ENCODE measurements at places on chromosomes 16 and 17.

DNA sequence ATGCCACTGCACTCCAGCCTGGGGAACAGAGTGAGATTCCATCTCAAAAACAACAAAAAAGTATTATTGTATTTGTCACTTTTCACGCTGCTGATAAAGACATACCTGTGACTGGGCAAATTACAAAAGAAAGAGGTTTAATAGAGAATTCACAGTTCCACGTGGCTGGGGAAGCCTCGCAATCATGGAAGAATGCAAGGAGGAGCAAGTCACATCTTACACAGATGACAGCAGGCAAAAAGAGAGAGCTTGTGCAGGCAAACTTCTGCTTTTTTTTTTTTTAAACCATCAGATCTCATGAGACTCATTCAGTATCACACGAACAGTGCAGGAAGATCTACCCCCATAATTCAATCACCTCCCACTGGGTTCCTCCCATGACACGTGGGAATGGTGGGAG lies 41.5 kb upstream of the ETV4 start:
- DNase-seq = no peak

DNA sequence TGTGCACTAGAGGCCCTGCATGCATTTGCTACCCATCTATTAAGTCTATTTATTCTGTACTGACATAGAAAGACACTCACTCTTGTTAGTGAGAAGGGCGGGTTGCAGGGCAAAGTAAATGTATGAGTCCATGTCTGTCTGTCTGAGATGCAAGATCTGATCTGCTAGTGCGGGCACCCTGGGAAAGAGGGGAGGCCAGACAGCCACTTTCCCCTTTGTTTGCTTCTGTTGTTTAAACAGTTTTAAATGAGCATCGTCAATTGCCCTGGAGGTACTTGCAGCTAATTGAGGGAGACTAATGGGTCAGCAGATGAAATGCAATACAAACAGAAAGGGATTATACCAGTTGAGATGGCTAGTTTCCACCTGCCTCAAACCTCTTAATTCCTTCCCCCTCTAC lies 24.9 kb downstream of the SCNN1G start:
- no peak for DNase-seq

DNA sequence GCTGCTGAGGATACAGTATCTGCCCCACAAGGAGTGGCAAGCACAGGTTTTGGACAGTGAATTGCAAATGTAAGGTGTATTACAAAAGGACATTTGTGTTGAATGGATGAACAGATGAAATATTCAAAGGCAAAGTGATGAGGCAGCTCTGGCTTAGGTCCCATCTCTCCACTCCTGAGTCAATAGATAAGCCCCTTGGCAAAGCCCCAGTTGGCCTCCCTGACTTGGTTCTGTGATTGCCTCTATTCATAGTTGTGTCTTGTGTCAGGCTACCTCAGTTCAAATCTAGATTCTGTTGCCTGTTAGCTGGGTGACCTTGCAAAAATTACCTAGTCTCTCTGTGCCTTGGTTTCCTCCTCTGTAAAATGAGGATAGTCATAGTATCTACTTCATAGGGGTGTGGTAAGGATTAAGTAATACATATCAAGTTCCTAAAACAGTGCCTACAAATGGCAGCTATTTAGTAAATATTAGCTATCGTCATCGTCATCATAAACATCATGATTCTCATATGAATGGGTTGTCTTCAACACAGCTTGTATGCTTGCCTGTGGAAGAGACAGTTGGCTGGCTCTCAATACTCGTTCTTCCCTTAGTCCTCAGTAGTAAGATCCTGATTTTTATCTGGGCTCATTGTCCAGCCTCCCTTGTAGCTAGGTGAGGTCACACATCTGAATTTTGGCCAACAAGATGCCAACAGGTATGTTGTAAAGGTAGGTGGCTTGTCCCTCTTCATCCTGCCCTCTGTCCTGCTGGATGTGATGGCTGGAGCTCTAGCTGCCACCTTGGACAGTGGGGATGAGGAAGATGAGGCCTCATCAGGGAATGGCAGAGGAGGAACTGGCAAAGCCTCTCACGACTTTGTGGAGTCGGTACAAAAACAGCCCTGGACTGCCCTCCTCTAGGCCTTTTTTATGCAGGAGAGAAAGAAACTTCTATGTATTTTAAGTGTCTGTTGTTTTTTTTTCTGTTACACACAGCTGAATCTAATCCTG lies 2.1 kb upstream of the MFAP4 start:
- DNase-seq = no peak

DNA sequence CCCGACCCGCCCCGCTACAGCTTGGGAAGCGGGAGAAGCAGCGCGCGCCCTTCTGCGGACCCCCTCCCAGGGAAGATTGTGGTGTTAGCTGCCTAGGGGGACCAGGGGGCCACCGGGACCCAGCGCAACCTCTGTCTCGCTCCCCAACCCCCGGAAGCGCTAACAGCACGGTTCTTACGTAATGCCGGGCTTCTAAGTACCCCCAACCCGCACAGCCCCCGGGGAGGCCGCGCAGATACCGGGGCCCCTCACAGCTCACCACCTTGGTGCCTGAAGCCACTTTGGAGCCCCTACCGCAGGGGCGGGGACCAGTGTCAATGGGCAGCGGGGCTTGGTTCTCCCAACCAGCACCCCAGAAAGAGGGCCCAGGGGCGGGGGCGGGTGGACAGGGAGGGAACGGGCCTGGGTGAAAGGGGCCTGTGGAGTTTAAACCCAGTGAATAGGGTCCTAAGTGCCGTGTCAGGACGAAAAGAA lies 348 bp downstream of the MPP2 start:
- DNase-seq = no peak

DNA sequence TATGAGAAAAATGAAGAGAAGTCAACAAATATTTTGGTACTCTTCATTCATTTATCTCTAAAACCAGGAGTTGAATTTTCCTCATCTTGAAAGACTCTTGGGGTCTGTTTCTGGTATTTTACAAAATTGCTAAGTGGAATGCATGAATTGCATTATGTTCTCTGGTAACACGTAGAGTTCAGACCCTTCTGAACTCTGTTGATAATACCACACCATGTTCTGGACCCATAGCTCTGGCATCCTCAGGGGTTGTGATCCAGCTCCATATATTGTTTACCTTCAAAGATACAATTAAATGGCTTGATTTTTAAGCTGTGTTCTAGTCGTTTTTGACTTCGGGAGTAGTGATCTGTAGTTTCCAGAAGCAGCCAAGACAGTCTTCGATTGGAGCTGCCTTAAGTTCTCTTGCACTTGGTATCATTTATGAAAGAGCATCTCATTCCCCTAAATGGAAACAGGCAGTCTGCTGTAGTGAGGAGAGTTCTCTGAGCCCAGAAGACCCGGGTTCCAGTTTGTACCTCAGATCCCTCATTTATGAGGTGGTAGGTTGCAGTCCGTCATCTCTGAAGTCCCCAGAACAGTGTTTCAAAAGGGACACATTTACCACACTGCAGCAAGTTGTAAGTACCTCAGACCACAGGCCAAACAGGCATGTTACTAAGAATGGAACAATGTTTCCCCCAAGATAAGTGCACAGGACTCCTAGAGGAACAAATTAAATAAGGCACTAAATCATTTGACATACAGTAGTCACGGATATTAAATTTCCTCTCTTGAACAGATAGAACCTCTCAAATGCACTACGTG lies 9.6 kb downstream of the PSMD7 start:
- no peak for DNase-seq

GRCh38 chr17:44931376-44931775 lies 16.1 kb upstream of the GFAP start:
- DNase-seq = no peak

DNA sequence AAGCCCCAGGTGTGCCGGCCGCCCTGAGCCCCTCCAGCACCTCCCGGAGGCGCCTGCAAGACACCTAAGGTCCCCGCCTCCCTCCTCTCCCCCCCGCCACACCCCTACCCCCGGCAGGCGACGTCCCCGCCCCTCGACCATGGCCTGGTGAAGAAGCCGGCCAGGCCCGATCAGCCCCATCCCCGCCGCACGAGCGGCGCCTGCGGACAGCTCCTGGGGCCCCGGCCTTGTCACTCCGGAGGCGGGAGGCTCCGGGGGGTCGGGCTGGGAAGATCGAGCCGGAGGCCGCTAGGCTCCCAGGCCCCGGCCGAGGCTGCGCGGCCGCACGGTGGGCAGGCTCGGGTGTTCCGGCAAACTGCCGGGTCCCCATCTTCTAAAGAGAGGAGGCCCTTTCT lies 405 bp upstream of the ACE start:
- DNase-seq = no peak

- DNase-seq = no peak
These were observed 38.3 kb upstream of the HAPSTR1 start for GRCh38 chr16:9053006-9053601.

GRCh38 chr16:67017810-67018488 lies 11.0 kb upstream of the CBFB start:
- peak; percentile 81 for DNase-seq

- no peak for DNase-seq
These were observed 51.2 kb upstream of the HNF1B start for GRCh38 chr17:37796076-37796475.

GRCh38 chr17:48352630-48353029 lies 77.4 kb downstream of the SKAP1 start:
- DNase-seq = no peak

GRCh38 chr17:32482568-32483320 lies 4.0 kb upstream of the CDK5R1 start:
- DNase-seq = no peak

DNA sequence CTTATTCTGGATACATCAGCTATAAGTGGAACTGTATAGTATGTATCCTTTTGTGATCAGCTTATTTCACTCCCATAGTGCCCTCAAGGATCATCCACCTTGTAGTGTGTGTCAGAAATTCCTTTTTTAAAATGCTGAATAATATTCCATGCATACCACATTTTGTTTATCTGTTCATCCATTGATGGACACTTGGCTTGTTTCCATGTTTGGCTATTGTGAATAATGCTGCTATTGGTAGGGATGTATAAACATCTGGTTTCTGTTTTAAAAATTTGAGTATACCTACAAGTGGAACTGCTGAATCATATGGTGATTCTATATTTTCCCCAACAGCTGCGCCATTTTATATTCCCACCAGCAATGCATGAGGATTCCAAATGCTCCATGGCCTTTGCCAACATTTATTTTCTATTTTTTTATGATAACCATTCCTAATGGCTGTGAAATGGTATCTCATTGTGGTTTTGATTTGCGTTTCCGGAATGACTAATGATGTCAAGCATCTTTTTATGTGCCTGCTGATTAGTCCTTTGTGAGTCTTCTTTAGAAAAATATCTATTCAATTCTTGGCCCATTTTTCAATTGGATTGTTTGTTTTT lies 11.6 kb downstream of the RCVRN start:
- DNase-seq = peak; percentile 66

GRCh38 chr17:14296166-14296910 lies 4.5 kb upstream of the HS3ST3B1 start:
- DNase-seq = no peak

GRCh38 chr16:88855176-88855575 lies 1.6 kb downstream of the GALNS start:
- no peak for DNase-seq

GRCh38 chr16:69942099-69942491 lies 9.0 kb upstream of the CLEC18A start:
- DNase-seq = no peak

GRCh38 chr17:50952013-50952412 lies 85.9 kb upstream of the TOB1 start:
- DNase-seq = peak; percentile 26

DNA sequence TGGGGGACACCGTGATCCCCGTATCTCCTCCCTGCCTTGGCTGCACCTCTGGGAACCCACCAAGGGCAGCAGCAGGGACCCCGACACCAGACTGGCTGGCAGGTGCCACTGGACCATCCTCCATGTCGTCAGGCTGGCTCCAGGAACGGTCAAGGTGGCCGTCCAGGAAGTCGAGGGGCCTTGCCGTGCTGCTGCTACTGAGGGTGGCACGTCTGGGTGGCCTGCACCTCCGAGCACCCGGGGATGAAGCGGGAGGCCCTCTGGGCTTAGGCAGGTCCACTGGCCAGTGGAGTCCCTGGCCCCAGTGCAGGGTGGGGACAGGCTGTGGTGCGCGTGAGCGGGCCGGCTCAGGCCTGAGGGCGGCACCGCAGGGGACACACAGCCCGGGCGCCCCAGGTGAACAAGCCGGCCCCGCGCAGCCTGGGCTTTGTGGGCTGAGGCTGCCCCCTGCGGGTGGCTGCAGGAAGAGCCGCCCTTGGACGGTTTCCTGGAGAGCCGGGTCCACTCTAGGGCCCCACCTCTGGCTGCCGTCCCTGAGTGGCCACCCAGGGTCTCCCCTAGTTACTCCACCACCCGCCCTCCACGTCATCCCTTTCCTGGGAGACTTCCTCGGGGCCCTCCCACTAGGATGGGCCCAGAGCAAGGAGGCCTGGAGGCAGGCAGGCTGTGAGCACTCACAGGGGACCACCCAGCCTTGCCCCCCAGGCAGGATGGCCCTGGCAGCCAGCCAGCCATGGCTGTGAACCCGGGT lies 42.8 kb upstream of the ZC3H18 start:
- DNase-seq = no peak

- DNase-seq = no peak
These were observed 5.3 kb downstream of the ZNF469 start for GRCh38 chr16:88387941-88388627.

DNA sequence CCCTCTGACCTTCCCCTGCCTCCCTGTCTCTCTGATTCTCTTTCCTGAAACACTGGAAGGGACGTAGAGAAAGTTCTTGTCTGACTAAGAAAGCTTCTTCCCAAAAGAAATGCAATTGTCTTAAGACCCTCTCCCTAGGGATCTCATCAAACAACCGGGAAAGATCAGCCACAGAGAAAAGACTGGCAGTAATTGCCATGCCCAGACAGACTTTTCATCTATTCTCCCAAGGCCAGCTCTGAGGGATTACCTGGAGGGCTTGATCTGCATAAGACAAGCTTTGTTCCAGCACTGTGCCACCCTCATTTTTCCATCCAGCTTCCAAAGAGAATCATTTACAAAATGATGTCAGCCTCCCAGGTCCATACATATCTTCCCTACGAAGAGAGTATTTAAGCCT lies 38.8 kb upstream of the HS3ST3A1 start:
- no peak for DNase-seq

DNA sequence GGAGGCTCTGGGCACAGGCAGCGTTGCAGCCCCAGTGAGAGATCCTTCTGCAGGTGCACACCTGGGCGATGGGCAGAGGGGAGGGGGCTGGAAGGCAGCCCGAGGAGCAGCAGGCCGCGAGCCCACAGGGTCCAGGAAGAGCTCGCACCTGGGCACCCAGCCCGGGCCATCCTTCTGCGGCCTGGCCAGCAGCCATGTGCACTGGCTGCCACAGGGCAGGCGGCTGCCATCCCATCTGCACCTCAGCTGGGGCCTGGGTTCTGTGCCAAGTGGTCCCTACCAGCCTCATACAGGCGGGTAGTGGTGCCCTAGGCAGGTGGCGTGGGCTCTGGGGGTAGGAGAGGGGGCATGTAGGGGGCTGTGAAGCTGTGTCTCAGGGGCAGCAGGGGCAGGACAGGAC lies 197.2 kb downstream of the RBFOX3 start:
- no peak for DNase-seq

GRCh38 chr17:51638971-51639370 lies 378.6 kb downstream of the UTP18 start:
- no peak for DNase-seq

GRCh38 chr17:74862108-74862901 lies 2.6 kb upstream of the GRIN2C start:
- no peak for DNase-seq

- no peak for DNase-seq
These were observed 120.2 kb downstream of the SMG6 start for GRCh38 chr17:2183346-2183745.

All from HS-5 (cell line).